ENCODE measurements at places on chromosomes 2 and 18. TPM values are rescaled to one million over a fixed set of nuclear protein-coding genes. Genes with fewer than 3 reads are reported as not detected.

- DNase-seq, result no peak
- H3K27ac ChIP-seq, result no peak overlapping the region
- H3K4me1 ChIP-seq, result peaks cover 3% of the 10 kb centered on the region
- peaks cover 34% of the 10 kb centered on the region for H3K27me3 ChIP-seq
- H3K4me3 ChIP-seq, result no peak overlapping the region
These were observed 863 bp downstream of the ECEL1 start for GRCh38 chr2:232486558-232487384.

DNA sequence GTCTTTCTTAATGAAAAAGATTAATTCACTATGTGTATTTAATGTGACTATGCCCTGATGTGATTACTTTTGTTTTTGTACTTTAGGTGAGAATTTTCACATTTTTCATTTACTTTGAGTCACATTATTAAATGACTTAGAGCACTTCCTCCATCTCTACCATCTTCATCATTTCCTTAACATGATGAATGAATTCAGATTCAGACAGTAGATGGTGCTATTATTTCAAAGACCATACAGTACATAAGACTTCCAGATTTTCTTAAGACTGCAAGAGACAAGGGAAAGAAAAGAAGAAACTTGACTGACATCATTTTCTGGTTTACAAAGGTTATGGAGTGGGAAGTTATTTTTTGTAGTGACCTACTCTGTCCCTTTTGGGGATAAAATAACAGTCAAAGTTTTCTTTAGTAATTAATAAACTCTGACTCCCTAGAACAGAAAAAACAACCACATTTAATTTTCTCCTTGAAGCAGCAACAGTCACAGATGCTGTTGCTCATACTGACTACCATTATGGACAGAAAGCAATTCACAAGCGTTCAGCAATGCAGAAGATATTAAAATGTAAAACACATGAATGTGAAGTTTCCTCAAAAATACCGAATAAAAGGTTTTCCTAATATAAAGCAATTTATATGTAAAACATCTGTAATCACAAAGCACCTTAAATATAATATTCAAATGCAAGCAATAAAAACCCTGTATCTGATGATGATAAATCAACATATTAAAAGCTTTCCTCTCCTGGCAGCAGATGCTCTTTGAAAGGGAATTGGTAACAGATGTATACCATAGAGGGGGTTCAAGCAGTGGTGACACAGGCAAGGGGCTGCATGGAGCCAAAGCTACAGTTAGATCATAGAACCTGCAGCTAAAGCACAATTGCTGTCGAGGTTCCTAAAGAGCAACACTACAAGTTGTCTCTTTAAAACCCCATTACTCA is 1010.9 kb upstream of the NXPH2 start:
- no peak overlapping the region for H3K4me3 ChIP-seq
- no peaks in the 10 kb centered on the region for H3K4me1 ChIP-seq
- no peaks in the 10 kb centered on the region for H3K27me3 ChIP-seq
- no peak for DNase-seq
- H3K36me3 ChIP-seq, result no peaks in the 10 kb centered on the region
- H3K27ac ChIP-seq, result no peak overlapping the region

DNA sequence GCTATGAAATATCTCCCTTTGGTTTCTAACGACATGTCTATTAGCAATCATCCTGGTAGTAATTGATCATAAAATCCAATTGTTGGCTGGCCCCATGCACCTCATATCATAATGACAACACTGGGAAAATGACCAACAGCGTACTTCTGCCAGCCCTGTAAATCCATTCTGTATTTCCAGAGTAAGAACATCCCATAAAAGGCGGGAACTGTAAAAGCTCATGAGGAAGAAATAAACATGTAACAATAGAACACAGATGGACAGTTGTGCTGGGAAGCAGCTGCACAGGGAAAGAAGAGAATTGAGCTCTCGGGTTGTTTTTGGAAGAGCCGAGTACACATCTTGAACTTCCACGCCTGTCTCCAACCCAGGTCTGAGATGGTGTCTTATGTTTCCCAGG is 218.7 kb downstream of the CMPK2 start:
- H3K27me3 ChIP-seq, result peaks cover 5% of the 10 kb centered on the region
- DNase-seq, result no peak
- H3K4me1 ChIP-seq, result no peaks in the 10 kb centered on the region
- H3K36me3 ChIP-seq, result no peaks in the 10 kb centered on the region
- H3K4me3 ChIP-seq, result no peak overlapping the region
- no peak overlapping the region for H3K27ac ChIP-seq

The DLGAP1 gene
- not detected for total RNA-seq

DNA sequence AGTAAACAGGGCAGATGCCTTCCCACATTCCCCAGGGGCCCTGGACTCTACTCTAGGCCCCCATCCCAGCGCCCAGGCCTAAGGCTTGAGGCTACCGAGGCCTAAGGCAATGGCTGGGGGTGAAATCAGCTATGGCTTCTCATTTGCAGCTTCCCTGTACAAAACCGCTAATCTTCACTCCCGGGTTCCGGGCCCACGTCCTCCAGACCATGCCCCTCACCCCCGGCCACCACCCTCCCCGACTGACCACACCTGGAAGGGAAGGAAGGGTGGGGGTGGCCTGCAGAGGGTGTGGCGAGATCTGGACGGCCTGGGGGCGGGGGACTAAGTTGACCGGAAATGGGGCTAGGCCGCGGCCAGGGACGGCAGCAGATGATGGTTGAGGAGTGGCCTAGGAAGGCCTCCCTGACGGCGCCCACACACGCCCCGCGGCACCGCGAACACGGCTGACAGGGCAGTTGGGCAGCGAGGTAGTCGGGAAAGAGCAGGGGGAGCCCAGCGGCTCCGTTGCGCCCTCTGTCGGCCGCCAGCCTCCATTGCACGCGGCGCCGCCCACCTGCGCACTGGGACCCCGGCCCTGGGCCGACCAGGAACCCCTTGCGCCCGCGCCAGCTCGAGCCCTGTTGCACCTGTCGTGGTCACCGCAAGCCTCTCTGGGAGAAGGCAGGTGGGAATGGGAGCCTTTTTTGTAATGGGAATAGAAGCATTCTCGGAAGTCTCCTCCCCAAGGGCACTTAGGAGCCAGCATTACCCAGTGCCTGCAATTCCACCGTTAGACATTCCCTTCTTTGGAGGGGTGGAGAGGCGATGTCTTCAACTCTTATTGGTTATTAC is 117.1 kb upstream of the STPG4 start:
- H3K36me3 ChIP-seq, result no peaks in the 10 kb centered on the region
- peak overlapping the region; percentile 50 for H3K4me3 ChIP-seq
- H3K4me1 ChIP-seq, result peaks cover 2% of the 10 kb centered on the region
- peak; percentile 48 for DNase-seq

- H3K4me3 ChIP-seq, result no peak overlapping the region
- H3K27me3 ChIP-seq, result no peaks in the 10 kb centered on the region
- H3K36me3 ChIP-seq, result no peaks in the 10 kb centered on the region
- no peaks in the 10 kb centered on the region for H3K4me1 ChIP-seq
These were observed 184.1 kb downstream of the MTCL1 start for GRCh38 chr18:8889489-8889888.

DNA sequence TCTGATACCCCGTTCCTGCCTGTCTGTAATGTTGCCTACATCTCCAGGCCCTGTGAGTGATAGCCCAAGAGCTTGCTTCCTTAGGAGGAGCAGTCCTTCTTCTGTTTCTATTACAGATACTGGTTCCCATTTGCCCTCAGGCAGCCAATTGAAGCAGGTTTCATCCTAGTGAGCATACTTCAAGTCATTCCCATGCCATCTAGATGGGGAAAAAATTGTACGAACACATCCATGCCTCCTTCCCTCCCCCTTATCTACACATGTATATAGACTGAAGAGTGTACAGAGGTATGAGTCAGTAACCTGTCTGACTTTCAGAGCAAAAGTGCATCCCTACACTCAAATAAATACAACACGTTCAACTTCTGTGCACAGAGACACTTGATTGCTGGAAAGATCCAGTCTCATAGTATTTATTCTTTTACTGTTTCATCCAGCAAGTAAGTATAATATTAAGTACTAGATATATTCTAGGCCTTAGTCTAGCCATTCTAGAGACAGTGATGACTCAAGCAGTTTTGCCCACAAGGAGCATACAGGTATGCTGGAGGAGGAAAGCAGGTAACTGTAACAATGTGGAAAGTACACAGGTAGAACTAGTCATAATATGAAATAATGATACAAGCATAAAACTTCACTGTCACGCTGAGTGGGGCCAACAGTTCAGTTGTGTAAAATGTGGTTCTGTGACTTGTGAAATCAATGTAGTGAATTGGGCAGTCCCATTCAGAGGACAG is 153.4 kb downstream of the MGAT5 start:
- no peaks in the 10 kb centered on the region for H3K27me3 ChIP-seq
- H3K36me3 ChIP-seq, result peaks cover 7% of the 10 kb centered on the region
- DNase-seq, result no peak

DNA sequence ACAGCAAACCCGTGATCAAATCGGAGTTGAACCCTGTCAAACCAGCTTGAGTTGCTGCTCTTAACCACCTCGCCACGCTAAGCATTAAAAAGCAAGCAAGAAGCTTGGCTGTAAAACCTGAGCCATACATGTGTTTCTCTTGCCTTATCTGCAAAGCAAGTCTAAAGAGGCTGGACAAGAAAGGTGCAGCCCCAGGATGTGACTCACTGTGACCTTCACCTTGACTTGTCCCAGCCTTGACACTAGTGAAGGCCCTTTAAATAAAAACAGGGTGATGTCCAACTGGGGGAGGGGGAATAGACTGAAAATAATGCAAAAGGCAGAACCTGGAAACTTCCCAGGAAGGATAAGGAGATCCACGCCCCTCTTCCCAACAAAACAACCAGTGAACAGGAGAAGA is 127.6 kb upstream of the NPAS2 start:
- no peaks in the 10 kb centered on the region for H3K27me3 ChIP-seq
- peaks cover 6% of the 10 kb centered on the region for H3K36me3 ChIP-seq
- H3K4me1 ChIP-seq, result peaks cover 3% of the 10 kb centered on the region
- DNase-seq, result no peak
- no peak overlapping the region for H3K27ac ChIP-seq

The KCNJ13 gene
- total RNA-seq, result not detected

DNA sequence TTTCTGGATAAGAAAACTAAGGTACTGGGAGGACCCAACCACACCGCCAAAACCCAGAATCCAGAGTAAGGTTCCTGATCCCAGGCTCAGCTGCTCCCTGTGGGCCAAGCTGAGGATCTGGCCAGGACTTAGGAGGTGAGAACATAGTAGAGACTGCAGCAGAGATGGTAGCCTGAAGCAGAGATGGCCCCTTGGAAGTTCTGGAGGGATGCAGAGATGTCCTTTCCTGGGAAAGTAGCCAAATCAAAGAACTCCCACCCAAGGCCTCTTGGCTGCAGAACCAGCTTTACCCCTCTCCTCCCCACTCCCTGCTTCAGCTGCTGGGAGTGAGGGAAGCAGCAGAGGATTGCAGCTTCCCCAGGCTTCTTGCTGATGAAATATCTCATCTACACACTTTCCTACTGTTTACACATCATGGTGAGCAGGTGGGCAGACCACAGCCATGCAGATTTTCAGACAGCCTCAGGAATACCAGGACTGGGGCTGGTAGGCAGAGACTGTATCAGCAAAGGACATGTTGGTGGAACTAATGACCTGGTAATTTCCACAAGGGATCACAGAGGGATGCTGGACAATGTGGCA is 32.7 kb downstream of the TMEM17 start:
- H3K27ac ChIP-seq, result no peak overlapping the region
- H3K36me3 ChIP-seq, result no peaks in the 10 kb centered on the region
- DNase-seq, result no peak
- peaks cover 3% of the 10 kb centered on the region for H3K27me3 ChIP-seq
- H3K4me3 ChIP-seq, result no peak overlapping the region

DNA sequence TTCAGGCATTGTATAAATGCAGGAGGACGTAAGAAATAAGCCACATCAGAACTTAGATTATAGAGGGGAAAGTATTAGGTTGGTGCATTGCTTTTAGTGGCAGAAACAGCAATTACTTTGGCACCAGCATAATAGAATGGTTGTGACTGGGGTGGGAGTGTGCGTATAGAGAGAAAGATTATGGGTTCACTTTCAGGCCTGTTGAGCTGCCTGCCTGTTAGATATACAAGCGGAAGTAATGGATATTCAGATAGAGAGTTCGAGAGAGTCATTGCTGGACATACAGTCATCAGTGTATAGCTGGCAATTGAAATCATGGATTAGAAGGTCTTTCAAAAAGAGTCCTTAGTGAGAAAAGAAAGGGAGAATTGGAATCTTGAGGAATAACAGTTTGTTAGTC is 139.2 kb upstream of the MYO3B start:
- DNase-seq, result no peak
- no peak overlapping the region for H3K27ac ChIP-seq
- H3K4me1 ChIP-seq, result no peaks in the 10 kb centered on the region
- no peaks in the 10 kb centered on the region for H3K27me3 ChIP-seq
- peaks cover 12% of the 10 kb centered on the region for H3K36me3 ChIP-seq
- no peak overlapping the region for H3K4me3 ChIP-seq

The KCNG2 gene
- total RNA-seq, result not detected

GRCh38 chr2:60352491-60353405 is 200.7 kb downstream of the BCL11A start:
- peaks cover 9% of the 10 kb centered on the region for H3K4me1 ChIP-seq
- DNase-seq, result no peak
- H3K27ac ChIP-seq, result no peak overlapping the region
- no peaks in the 10 kb centered on the region for H3K36me3 ChIP-seq

The LGALSL gene
- total RNA-seq, result 1.5 TPM

DNA sequence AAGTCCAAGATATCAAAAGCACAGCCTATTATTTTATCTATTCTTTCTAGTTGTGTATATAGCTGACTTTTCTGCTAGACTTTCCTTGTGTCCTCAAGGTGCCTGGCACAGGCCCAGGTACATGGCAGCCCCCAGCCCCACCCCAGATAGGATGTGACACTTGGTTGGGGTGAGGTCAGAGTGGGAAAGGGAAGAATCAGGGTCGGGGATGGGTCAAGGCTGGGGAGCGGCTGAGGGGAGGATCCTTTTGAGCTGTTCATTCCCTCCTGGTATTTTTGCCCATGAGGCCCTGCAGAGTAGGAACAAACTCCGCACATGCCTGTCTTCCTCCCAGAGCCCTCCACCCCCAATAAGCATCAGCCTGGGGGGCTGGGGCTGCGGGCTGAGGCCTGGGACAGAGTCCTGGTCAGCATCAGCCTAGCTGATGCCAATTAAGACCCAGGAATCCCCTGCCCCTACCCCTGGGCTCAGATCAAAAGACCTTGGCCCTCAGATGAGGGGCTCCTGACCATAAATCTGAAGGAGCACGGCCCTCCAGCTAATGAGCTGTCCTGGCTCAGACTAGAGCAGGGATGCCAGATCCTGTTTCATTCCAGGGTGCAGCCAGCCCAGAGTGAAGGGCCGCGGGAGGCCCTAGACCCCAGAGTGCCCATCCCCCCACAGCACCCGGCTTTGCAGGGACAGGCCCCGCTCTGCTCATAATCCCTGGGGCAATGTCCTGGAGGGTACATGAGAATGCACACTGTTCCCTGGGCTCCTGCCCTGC is 85.3 kb downstream of the SDC1 start:
- no peaks in the 10 kb centered on the region for H3K27me3 ChIP-seq
- no peak overlapping the region for H3K27ac ChIP-seq
- no peak overlapping the region for H3K4me3 ChIP-seq
- no peaks in the 10 kb centered on the region for H3K4me1 ChIP-seq
- no peaks in the 10 kb centered on the region for H3K36me3 ChIP-seq

The MYL1 gene
- total RNA-seq, result not detected

DNA sequence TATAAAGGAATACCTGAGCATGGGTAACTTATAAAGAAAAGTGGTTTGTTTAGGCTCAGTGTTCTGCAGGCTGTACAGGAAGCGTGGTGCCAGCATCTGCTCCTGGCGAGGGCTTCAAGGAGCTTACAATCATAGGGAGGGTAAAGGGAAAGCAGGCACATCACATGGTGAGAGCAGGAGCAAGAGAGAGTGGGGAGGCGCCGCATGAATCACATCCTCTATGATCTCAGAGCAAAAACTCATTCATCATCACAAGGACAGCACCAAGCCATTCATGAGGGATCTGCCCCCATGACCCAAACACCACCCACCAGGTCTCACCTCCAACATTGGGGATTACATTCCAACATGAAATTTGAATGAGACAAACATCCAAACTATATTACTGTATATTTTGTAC is 32.5 kb downstream of the R3HDM1 start:
- no peak overlapping the region for H3K27ac ChIP-seq
- H3K4me1 ChIP-seq, result peaks cover 5% of the 10 kb centered on the region
- H3K4me3 ChIP-seq, result no peak overlapping the region

All from activated naive CD4-positive, alpha-beta T cell treated with anti-CD3 and anti-CD28 coated beads for 36 hours (primary cell).